ENCODE measurements at places on chromosomes 5 and 9.

GRCh38 chr5:42908086-42908485, 96.4 kb upstream of the SELENOP start:
- H3K27ac ChIP-seq: no peak overlapping the region
- no peaks in the 10 kb centered on the region for H3K4me1 ChIP-seq
- no peaks in the 10 kb centered on the region for H3K36me3 ChIP-seq
- DNase-seq: no peak
- no peaks in the 10 kb centered on the region for H3K27me3 ChIP-seq

- peak overlapping the region; percentile 91 for H3K27ac ChIP-seq
- H3K4me1 ChIP-seq: no peaks in the 10 kb centered on the region
- no peak for DNase-seq
- no peaks in the 10 kb centered on the region for H3K27me3 ChIP-seq
- no peaks in the 10 kb centered on the region for H3K36me3 ChIP-seq
These were observed 1.5 kb downstream of the C9orf40 start for GRCh38 chr9:74951107-74951720.

DNA sequence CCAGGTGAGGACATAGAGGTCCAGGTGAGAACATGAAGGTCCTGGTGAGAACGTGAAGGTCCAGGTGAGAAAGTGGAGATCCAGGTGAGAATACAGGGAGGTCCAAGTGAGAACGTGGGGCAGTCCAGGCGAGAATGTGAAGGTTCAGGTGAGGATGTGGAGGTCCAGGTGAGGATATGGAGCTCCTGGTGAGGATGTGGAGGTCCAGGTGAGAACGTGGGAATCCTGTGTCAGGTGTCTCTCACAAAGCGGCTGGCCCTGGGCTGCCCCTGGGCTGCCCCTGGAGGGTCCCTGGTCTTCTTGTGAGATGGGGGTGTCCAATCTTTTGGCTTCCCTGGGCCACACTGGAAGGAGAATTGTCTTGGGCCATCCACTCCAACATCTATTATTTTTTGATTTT, 133.4 kb downstream of the MRPL36 start:
- H3K36me3 ChIP-seq: no peaks in the 10 kb centered on the region
- H3K27me3 ChIP-seq: no peaks in the 10 kb centered on the region
- H3K4me3 ChIP-seq: no peak overlapping the region
- H3K27ac ChIP-seq: no peak overlapping the region
- H3K4me1 ChIP-seq: no peaks in the 10 kb centered on the region

GRCh38 chr5:96590796-96591195, 71.4 kb upstream of the CAST start:
- no peak for DNase-seq
- no peak overlapping the region for H3K27ac ChIP-seq
- no peaks in the 10 kb centered on the region for H3K4me1 ChIP-seq
- H3K27me3 ChIP-seq: no peaks in the 10 kb centered on the region

DNA sequence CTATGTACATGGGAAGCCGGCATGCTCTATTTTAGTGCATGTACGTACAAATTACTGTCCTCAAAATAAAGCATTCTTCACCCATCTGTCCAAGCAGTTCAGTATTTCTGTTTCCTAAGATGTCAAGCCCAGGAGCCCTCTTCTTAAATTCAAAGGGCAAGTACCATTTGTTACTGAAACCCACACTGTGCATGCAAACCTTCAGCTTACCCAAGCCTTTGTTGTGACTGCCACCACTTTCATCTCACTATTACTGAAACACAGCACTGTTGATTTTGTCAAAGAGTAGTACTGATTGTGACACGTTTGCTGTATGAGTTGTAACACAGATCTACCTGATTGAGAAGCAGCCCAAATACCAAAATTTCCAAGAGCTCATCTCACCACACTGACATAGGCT, 390.4 kb upstream of the IZUMO3 start:
- H3K4me3 ChIP-seq: no peak overlapping the region
- no peaks in the 10 kb centered on the region for H3K4me1 ChIP-seq
- no peak overlapping the region for H3K27ac ChIP-seq

DNA sequence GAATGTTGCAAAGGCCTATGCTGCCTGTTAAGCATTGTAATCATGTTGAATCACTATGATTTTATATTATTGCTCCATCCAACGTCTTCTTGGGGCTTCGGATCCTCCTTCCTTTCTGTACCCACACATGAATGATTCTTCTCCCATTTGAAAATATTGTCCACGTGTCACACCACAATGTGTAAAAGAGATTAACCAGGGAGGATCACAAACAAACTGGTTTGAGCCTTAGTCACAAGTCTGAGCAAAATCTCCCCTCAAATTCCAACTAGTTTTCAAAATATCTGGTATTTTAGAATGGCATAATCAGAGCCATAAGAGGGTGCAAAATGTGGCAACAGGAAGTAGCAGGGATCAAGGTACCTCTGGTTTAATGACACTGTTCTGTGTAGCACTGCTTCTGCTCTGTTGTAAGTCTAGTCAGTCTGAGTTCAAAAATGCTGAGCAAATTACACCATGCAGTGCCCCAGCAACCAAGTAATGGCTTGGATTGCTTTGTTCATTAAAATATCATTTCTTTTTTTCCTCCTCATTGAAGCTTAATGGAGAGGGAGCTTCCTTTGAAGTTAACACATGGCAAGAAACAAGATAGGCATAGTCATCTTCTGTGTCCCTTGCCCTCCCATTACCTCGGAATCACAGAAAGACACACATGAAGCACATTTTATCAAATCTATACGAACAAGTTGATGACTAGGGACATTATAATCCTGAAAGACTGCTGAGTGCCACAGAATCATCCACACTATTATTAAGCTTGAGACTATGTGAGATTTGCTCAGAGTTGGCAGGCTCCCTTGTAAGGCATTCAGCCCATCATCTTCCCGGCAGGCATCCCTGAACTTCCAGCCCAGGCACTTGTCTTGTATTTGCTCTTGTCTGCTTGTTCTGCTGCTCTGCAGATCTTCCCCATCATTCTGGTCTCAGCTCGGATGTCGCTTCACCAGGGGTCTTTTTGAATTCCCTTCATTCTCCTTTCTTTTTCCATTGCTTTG, 102.0 kb upstream of the PRLR start:
- H3K4me3 ChIP-seq: no peak overlapping the region
- H3K4me1 ChIP-seq: no peaks in the 10 kb centered on the region
- H3K27ac ChIP-seq: no peak overlapping the region
- H3K36me3 ChIP-seq: no peaks in the 10 kb centered on the region
- no peak for DNase-seq

GRCh38 chr5:39714036-39714698, 289.4 kb upstream of the DAB2 start:
- H3K27ac ChIP-seq: no peak overlapping the region
- no peak overlapping the region for H3K4me3 ChIP-seq
- DNase-seq: peak; percentile 32

- H3K27ac ChIP-seq: no peak overlapping the region
- no peaks in the 10 kb centered on the region for H3K36me3 ChIP-seq
- H3K4me3 ChIP-seq: no peak overlapping the region
- no peak for DNase-seq
These were observed 2.6 kb upstream of the TXNDC8 start for GRCh38 chr9:110340306-110340705.

DNA sequence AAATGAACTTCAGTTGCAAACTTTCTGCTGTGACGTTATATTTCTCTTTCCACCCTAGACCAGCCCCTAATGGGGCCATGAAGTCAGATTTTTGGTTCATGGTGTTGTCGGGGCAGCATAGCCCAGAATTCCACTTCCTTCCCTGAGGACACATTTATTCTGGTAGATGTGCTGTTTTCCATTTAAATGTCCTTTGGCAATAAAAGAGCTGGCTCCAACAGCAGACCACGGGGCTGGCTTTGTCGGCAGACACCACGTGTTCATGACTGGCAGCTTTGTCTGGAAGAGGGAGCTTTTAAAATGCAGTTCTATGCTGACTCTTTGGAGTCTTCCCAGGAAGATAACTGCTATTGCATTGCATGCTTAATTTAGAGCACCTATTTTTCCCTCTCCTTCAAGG, 17.6 kb upstream of the LCP2 start:
- peak; percentile 22 for DNase-seq
- no peaks in the 10 kb centered on the region for H3K4me1 ChIP-seq
- no peak overlapping the region for H3K27ac ChIP-seq
- H3K36me3 ChIP-seq: no peaks in the 10 kb centered on the region

GRCh38 chr5:42518595-42519221, 95.5 kb downstream of the GHR start:
- H3K36me3 ChIP-seq: no peaks in the 10 kb centered on the region
- no peak for DNase-seq
- H3K4me3 ChIP-seq: no peak overlapping the region
- no peak overlapping the region for H3K27ac ChIP-seq
- H3K4me1 ChIP-seq: peaks cover 5% of the 10 kb centered on the region

All from prostate gland (tissue), 2 donors.